Umbilical cord (tissue), 2 donors: ENCODE measurements at places on chromosomes 1 and 21. TPM values are rescaled to one million over a fixed set of nuclear protein-coding genes. Genes with fewer than 3 reads are reported as not detected.

The AADACL3 gene
- 5.8 TPM for total RNA-seq

DNA sequence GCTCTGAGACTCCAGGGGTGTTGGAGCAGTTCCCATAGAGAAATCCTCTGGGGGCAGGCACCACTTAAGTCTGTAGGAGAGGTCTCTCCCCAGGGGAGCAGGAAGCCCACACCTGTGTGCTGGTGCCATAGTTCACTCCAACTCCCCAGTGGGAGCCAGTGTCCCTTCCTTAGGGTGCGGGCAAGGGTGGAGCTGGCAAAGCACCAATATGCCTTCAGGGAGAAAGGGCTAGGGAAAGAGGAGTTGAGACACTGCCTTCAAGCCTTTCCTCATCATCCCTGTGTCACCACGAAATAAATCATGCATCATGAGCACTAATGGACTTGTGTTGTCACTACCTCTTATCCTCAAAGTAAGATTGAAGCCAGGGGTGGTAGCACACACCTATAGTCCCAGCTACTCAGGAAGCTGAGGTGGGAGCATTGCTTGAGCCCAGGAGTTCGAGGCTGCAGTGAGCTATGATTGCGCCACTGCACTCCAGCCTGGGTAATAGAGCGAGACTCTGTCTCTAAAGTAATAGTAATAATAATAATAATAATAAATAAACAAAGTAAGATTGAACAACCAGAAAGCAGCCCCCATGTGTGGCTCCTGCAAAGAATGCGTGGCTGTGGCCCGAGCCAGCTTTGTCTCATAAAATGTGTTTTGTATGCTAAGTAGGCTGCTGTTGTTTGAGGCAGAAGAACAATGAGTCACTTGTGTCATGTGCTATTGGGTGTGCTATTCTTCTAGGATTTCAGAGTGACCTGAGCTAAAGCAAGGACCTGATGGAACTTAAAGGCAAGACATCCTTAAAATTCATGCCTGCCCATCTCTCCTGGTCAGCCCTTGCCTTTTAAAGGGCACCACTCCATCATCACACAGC is 6.7 kb upstream of the TIE1 start:
- no peak for DNase-seq

- no peak for DNase-seq
Measured at GRCh38 chr1:145926686-145927062, 610 bp downstream of the RBM8A start.

DNA sequence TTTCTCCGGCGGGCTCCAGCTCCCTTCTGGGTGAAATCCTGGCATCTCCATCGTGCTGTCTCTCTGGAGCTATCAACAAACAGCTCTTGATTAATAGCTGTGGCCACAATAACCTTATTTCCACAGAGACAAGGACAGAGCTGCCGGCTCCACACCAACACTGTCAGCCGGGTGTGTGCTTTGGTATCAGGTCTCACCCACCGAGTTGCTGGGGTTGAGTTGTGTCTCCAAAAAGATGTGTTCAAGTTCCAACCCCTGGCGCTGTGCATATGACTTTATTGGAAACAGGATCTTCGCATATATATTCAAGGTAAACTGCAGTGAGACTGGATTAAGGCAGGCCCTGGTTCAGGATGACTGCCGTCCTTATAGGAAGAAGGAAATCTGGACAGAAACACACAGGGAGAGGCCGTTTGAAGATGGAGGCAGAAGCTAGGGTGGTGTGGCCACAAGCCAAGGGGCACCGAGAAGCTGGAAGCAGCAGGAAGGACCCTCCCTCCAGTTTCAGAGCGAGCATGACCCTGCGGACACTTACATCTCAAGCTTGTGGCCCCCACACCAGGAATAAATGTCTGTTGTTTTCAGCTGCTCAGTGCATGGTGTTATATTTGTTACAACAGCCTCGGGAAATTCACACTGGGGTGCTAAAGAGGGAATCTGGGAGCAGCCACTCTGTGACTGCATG is 88.4 kb upstream of the TMPRSS2 start:
- no peak for DNase-seq

DNA sequence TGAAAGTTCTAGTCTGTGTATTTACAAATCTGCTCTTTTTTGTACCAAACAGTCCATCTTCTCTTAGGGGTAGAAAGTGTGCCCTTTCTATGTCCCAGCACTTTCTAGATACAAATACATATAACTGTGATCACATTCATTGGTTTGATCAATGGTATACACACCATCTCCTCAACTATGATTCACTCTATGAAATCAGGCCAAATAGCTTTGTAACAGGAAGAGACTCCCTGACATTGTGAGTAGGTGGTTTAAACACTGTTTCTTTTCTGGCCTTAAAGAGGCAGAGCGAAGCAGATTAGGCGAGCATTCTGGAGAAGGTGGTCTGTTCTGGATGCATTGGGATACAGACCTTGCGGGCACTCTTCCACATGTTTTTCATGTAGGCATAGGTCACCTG is 39.3 kb upstream of the EXOSC10 start:
- DNase-seq: no peak

GRCh38 chr1:208006258-208006920 is 95.5 kb upstream of the CD34 start:
- no peak for DNase-seq

- peak; percentile 90 for DNase-seq
Measured at GRCh38 chr1:151990856-151991198, 2.8 kb downstream of the S100A10 start.

DNA sequence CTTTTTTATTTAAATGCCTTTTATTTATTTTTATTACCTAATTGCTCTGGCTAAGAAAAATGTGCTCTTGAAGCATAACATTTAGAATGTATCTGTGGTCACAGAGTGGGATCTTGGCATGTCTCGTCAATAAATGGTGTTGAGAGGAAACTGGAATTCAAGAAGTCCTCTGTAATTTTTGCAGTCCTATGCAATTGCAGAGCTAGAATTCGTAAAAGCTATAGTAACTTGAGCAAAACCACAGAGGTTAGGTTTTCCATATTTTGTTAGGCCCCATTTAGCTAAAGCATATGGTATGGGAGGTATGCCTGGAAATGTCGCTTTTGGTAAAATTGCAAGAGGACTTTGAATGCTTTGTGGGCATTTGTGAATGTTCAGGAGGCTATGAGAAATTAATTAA is 466.7 kb upstream of the NFIA start:
- no peak for DNase-seq

- no peak for DNase-seq
Measured at GRCh38 chr1:43731867-43732531, 24.7 kb downstream of the ST3GAL3 start.

- DNase-seq: no peak
Measured at GRCh38 chr1:159917533-159918351, 7.6 kb downstream of the TAGLN2 start.
